CD4-positive, alpha-beta memory T cell (primary cell): ENCODE measurements at places on chromosomes 7 and 10. TPM values are rescaled to one million over a fixed set of nuclear protein-coding genes. Genes with fewer than 3 reads are reported as not detected.

GRCh38 chr10:69409176-69409495, 7.6 kb downstream of the TACR2 start:
- no peak for DNase-seq

- DNase-seq = no peak
Observed at GRCh38 chr7:155944901-155945300, 132.6 kb upstream of the SHH start.

OR2A12 gene
- not detected for polyA plus RNA-seq

DNA sequence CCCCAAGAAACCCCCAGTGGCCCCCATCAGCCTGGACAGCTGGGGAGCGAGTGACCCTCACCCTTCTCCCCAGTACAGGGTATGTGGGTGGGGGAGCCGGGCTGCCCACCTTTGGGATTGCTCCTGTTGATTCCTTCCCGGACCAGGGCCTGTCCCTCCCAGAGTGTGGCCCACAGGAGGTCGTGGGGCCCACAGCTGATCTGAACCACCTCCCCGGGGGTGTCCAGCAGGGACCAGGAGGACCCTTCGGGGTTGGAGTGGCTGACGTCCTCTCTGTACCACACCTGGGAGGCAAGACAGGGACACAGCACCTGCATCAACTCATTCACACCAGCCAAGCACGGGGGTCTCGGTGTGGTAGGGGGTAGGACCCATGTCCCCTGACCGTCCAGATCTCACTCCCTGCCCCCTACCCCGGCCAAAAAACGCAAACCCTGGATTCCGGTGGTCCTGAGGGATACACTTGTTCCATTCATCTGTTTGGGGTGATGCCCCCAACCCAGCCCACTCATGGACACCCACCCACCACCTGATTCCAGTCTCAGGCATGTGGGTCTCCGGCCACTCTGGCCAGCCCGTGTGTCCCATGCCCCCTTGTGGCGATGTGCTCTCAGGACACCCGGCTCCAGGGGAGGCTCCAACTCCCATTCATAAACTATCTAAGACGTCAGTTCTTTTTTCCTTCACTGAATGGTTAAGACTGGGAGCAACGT, 10.9 kb downstream of the TECPR1 start:
- no peak for DNase-seq

CAMK2B gene
- polyA plus RNA-seq = not detected

GRCh38 chr10:129896860-129897200, 67.2 kb downstream of the EBF3 start:
- DNase-seq = no peak

- DNase-seq = no peak
Observed at GRCh38 chr7:66778201-66778600, 37.7 kb downstream of the RABGEF1 start.

STEAP1 gene
- polyA plus RNA-seq = not detected

DNA sequence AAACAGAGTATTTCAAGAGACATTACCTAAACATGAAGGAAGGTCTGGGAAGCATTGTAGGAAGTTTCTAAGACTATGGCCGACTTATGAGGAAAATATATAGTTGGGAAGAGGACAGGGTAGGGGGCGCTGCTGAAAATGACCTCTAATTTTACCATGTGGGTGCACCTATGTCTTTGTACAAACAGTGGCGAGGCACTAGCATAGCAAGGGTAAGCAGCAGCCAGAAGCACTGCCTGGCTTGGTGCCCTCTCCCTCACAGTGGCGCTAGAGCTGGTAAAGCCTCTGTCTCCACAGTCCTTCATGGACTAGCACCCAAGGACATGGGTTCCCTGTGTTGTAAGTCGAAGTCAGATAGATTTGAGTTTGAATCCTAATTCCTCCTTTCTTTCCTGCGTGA, 461.2 kb downstream of the INHBA start:
- DNase-seq = no peak

ANKRD2 gene
- not detected for polyA plus RNA-seq

DNA sequence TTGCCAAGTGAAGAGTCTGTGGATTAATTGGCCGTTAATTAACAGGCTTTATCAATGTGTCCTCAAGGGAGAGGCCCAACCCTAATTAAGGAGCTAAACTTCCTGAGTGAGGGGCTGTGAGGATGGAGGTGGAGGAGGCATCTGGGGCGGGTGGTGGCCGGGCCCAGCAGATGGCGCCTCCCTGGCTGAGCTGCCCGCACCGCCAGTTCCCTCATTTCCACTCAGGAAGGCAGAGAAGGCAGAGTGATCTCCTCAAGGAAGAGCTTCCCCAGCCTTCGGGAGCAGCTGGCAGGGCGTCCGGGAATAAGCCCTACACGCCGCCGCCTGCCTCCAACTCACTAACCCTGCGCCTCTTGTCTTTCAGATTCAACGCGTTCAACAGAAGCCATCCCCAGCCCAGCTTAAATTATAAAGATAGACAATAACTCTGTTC, 112.2 kb downstream of the CYTH3 start:
- DNase-seq = peak; percentile 10

OR6B1 gene
- polyA plus RNA-seq = not detected

PNLIP gene
- polyA plus RNA-seq = not detected

- no peak for DNase-seq
Observed at GRCh38 chr7:3892686-3893085, 591.6 kb downstream of the SDK1 start.

NPS gene
- not detected for polyA plus RNA-seq

DNA sequence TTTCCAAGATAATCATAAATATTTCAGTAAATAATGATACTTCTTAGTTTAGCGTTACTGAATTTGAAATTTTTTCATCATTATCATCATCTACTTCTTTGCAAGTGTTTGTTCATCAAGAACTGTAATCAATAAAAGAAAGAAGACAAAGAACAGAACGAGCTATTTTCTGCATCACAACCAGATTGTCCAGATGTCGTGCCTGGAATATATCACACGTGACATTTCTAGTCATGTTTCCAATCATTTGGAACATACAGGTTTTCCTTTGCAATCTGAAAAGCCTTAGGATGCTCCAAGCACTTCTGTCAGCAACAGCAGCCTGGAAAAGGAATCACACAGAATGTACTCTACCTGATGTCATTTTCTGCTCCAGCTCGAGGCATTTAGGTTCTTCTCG, 107.4 kb downstream of the FAM107B start:
- DNase-seq = no peak

IKZF1 gene
- polyA plus RNA-seq = 116 TPM

GRCh38 chr7:148664324-148664723, 34.4 kb upstream of the CUL1 start:
- no peak for DNase-seq

AKR1C4 gene
- not detected for polyA plus RNA-seq

OPALIN gene
- polyA plus RNA-seq = not detected

VIPR2 gene
- not detected for polyA plus RNA-seq

MYO3A gene
- polyA plus RNA-seq = not detected

- no peak for DNase-seq
Observed at GRCh38 chr7:80087051-80087770, 47.4 kb upstream of the GNAI1 start.

GRCh38 chr10:118800920-118801319, 46.1 kb upstream of the CACUL1 start:
- no peak for DNase-seq

- DNase-seq = no peak
Observed at GRCh38 chr7:101984133-101984879, 166.9 kb downstream of the CUX1 start.

GRCh38 chr10:88064608-88065382, 201.4 kb downstream of the PTEN start:
- DNase-seq = peak; percentile 47

DNA sequence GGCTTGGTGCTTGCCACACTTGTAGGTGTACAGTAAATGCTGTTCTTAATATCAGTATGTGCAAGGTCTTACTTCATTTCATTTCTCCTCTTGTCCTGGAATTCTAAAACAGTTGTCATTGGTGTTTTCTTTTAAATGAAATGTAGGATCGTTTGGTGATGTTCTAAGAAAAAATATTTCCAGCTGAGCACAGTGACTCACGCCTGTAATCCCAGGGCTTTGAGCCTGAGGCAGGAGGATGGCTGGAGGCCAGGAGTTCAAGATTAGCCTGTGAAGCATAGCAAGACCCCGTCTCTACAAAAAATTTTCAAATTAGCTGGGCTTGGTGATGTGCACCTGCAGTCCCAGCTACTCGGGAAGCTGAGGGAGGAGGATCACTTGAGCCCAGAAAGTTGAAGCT, 32.6 kb upstream of the ELN start:
- no peak for DNase-seq

ASAH2 gene
- 0.88 TPM for polyA plus RNA-seq

NEUROD6 gene
- not detected for polyA plus RNA-seq

GRCh38 chr7:71488308-71488707, 356.4 kb downstream of the GALNT17 start:
- no peak for DNase-seq

GRCh38 chr10:89645742-89646172, 715 bp upstream of the PANK1 start:
- DNase-seq = no peak
